ENCODE measurements at places on chromosomes 4 and X.

GRCh38 chr4:147923381-147923780 lies 191.5 kb downstream of the ARHGAP10 start:
- DNase-seq, result no peak

- DNase-seq, result no peak
Measured at GRCh38 chr4:113781439-113782040, 20.0 kb upstream of the CAMK2D start.

- no peak for DNase-seq
Measured at GRCh38 chr4:61239250-61239649, 39.1 kb downstream of the ADGRL3 start.

GRCh38 chrX:136711147-136711546 lies 63.2 kb downstream of the CD40LG start:
- no peak for DNase-seq

GRCh38 chrX:152847281-152847680 lies 16.4 kb downstream of the NSDHL start:
- DNase-seq, result no peak

GRCh38 chrX:82757614-82758013 lies 750.5 kb upstream of the POU3F4 start:
- no peak for DNase-seq

- DNase-seq, result no peak
Measured at GRCh38 chr4:128477540-128477939, 189.9 kb upstream of the PGRMC2 start.

DNA sequence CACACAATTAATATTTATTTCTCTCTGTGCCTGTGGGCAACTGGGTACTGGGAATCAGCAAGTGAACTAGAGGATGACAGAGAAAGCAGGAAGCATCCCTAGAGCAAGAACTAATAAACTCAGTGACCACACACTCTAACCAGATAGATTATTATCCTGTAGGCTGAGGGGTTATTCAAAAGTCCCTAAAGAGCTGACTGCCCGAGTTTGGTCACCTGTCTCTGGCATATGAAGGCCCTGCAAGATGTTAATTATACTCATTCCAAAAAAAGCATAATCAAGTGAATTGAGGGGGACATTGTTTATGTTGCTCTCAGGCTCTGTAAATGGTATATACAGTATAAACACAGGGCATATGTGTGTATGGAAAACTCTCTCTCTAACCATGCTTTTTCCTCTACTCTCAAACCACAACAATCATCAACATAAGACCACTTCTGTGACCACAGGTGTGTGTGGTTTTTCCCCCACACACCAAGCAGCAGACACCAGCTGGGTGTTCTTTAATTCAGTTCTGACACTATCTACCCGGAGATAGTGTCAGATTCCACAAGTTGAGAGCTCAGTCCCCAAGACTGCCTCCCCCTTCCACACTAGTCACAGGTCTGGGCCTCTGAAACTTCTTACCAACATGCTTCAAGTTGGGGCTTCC lies 6.2 kb upstream of the HPSE start:
- no peak for DNase-seq

GRCh38 chrX:79110731-79111130 lies 33.8 kb upstream of the GPR174 start:
- no peak for DNase-seq

DNA sequence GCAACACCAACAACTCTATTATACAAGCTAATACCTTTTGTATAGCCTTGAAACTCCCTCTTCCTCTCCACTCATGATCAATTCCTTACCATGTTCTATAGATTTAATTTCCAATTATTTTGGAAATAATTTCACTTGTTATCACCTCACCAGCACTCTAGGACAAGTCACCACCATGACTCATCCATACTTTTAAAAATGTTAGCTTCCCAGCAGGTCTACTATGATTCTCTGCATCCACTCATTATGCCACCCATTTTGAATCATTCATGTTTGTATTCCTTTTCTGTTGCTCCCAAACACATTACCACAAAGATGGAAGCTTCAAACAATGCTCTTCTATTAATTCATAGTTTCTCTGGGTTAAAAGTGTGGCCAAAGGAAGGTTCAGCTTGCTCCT lies 469.6 kb downstream of the PDGFC start:
- DNase-seq, result no peak

DNA sequence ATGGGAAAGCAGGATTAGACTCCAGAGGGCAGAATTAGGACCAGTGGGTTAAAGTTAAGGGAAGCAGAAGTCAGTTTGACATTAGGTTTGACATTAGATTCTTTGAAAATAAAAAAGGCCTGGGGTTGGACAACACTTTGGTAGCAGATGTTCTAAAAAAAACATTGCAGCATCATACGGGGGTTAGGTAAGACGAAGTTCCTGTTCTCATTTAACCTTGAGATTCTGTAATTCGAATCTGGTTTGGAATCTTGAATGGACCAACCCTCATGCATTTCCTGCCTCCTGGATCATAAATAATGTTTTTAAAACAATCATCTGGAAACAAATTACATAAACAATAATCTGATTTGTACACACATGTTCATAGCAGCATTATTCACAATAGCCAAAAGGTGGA lies 181.0 kb downstream of the SHROOM3 start:
- DNase-seq, result no peak

DNA sequence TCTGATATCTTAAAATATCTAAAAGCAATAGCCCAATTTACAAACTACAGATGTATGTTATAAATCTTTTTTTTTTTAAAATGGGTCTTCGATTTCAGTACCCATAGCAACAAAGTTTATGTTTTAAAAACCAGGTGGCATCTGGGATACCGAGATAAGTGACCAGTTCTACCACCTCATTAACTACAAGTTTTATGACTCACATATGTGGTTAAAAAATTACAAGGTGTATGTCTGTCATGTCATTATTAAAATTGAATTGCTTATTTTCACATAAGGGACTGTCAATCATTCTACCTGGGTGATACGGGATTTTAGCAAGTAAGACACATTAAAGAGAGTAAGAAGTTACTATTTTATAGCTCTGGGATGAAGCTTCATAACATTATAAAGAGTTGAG lies 192.0 kb upstream of the ETNPPL start:
- DNase-seq, result no peak

GRCh38 chr4:52103319-52103718 lies 52.2 kb downstream of the SPATA18 start:
- DNase-seq, result no peak

DNA sequence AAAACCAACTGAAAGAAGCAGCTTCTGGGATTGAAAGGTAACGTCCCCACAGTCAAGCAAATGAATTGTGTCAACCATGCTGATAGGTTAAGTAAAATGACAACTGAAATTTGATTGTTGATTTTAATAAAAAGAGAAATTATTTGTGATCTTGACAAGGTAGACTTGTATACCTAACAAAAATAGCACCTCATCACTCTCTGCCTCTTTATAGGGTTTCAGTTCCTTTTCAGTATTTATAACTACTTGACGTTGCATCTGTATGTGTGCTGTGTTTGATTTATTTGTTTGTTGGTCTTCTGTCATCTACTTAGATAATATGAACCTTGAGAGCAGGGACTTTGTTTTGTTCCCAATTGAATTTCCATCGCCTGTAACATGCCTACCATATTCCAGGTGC lies 7.9 kb upstream of the PPP3CA start:
- no peak for DNase-seq

- DNase-seq, result no peak
Measured at GRCh38 chr4:3160438-3160837, 86.0 kb downstream of the HTT start.

GRCh38 chr4:145301386-145302080 lies 121.1 kb upstream of the OTUD4 start:
- DNase-seq, result no peak

DNA sequence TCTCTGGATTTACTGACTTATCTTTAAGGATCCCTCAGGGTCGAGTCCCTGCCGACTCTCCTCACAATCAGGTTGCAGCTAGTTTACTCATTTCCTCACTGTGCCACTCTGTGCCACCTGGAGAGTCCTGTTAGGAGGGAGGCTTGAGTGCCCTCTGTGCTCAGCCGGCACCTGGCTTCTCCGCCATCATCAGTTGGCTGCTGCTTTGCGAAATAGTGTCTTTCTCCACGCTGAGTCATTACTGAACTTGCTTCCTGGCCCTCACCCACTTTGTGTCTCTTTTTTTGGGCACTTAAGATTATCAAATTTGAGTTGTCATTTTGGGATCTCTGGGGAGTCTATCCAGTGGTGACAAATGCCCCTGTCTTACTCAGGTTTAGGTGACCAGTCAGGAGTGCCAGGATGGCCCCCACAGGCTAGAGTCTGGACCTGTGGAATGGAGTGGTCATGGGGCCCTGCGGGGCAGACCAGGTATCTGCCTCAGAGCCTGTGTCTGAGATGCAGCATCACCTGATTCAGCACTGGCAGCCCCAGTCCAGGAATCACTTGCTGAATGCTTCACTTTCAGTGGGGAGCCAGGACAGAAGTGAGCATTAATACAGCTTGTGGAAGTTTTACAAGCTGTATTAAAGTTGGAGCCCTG lies 37.7 kb downstream of the JADE1 start:
- no peak for DNase-seq

DNA sequence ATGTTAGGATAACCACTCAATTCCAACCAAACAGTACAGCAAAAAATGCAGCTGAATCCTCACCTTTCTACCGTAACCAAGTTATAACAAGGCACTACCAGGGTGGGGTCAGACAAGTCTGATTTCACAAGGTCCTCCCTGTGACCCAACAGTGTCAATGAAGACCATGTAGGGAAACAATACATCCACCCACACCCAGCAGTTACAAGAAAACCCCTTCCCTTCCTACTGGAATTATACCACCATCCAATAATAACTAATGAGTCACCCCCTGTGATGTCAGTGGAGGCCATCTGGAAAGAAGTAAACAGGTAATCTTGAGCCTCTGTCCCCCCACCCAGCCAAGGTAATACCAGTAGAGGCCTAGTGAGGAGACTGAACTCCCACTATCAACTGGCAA lies 117.6 kb downstream of the FGF16 start:
- DNase-seq, result no peak

GRCh38 chrX:72394518-72395170 lies 88.9 kb upstream of the CITED1 start:
- DNase-seq, result no peak

DNA sequence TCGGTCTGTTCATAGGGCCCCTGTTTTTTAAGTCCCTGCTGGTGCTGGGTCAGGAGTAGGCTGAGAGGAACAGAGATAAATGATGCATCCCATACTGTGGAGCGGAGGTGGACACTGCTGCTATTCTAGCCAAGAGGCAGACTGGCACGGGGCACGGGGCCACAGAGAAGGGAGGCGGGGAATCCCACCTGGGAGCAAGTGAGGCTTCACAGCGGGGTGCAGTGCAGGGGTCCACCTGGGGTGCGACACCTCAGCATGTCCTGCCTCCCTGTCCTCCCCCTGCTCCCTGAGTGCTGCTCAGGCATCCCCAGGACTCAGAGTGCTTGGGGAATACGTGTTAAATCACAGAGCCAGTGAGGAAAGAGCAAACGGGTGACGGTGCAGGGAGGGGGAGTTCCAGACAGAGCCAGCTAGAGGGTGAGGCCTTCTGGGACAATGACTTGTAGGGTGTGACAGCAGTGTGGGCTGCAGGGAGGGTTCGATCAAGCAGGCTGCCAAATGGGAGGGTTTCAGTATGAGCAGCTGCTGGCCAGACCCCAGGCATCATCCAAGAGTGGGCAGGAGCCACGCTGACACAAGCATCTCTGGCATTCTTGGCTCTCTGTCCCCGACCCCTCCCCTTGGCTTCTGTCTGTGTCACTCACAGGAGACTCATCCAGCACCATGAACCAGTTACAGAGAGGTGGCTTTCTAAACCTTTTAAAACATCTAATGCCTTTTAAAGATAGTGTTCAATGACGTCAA lies 13.7 kb upstream of the HTRA3 start:
- no peak for DNase-seq

DNA sequence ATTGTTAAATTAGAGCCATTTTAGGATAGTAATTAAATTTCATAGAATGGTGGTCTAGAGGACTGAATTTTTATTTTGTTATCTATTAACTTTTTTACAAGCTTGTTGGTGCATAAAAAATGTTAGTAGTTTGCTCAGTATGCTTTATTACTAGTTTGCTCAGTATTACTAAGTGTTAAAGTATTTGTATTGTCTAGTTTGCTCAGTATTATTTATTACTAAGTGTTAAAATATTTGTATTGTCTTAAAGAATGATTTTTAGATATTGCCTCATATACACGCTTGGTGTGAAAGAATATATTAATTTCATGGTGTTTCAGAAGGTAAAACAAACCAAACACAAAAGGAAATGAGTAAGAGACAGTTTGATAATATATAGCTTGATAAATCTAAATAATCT lies 268.4 kb upstream of the MAGEB18 start:
- DNase-seq, result no peak

DNA sequence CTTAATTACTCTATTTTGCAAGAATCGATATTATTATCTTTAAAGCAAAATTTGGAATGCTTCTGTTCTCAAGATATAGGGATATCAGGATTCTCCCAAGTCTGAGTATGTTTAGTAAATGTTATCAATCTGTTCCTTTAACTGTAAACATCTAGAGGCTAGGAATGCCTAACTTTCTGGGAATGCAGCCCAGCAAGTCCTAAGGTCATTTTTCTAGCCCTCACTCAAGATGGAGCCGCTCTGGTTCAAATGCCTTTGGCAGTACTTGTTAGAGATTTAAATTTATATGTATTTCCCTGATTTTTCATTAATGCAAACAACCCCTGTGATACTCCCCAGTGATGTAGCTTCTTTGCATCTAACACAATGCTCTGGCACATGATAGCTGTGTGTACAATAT lies 623.8 kb upstream of the LCORL start:
- no peak for DNase-seq

DNA sequence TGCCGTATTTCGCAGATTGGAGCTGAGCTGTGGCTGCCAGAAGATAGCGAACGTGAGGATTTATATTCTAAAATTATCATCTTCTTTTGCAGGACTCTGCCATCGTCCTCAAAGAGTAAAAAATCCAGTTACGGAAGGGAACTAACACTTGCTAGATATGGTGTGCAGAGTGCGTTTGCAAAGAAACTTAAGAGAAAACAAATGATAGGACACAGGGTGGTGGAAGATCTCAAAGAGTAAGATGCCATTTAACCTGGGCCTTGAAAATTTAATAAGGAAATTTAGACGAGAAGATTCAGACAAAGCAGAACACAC lies 566 bp downstream of the LARP7 start:
- no peak for DNase-seq

- no peak for DNase-seq
Measured at GRCh38 chr4:77473509-77473908, 132.1 kb upstream of the CXCL13 start.

- no peak for DNase-seq
Measured at GRCh38 chrX:85808217-85808616, 239.1 kb downstream of the CHM start.

DNA sequence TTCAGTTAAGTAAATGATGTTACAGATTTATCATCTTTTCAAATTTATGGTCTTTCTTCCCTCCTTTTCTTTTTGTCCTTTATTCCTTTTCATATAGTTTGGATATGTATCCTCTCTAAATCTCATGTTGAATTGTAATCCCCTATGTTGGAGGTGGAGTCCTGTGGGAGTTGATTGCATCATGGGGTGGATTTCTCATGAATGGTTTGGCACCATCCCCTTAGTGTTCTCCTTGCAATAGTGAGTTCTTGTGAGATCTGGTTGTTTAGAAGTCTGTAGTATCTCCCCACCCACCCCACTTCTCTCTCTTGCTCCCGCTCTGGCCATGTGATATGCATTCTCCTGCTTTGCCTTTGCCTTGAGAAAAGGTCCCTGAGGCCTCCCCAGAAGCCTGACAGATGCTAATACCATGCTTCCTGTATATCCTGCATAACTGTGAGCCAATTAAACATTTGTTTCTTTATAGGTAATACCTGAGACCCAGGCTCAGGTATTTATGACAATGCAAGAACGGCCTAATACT lies 236.7 kb downstream of the PRDM5 start:
- DNase-seq, result no peak

GRCh38 chrX:131841496-131842437 lies 181.3 kb upstream of the STK26 start:
- no peak for DNase-seq
